ENCODE measurements at places on chromosomes 2 and 18.

DNA sequence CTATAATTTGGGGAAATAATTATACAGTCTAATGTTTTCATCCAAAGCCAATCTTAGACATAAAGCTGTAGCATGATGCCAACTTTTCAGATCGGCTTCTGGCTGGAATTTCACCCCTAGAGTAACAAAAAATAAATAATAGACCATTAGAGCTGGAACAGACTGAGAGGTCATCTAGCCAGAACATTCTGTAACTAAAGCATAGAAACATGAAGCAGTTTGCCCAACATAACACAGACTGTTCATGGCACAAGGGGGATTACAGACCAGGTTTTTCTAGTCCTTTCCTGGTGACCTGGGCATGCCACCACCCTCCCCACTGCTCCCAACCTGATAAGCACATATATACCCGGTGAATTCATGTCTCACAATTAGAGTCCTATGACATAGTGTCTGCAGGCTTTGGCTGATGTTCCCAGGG, 116.4 kb upstream of the PPP1CB start:
- H3K36me3 ChIP-seq = peaks cover 4% of the 10 kb centered on the region
- H3K27me3 ChIP-seq = peaks cover 2% of the 10 kb centered on the region
- peaks cover 6% of the 10 kb centered on the region for H3K4me1 ChIP-seq
- no peak overlapping the region for H3K27ac ChIP-seq
- no peak overlapping the region for H3K4me3 ChIP-seq
- no peak for DNase-seq

DNA sequence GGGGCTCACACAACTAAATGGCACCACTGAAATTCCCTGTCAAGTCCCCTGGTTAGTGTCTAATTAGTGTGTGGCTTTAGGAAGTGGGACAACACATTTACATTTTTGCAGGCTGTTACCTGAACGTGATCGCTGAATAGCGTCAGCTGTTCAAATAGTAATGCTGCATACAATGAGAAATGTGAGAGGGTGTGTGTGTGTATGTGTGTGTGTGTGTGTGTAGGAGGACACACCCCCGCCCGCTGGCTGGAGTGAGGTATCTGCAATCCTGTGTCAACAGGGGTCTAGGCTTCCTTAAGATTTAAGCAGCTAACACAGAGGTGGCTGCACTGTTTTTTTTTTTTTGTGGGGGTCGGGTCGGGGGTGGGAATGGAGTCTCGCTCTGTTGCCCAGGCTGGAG, 4.8 kb upstream of the LYPD6B start:
- H3K36me3 ChIP-seq = no peaks in the 10 kb centered on the region
- no peaks in the 10 kb centered on the region for H3K4me1 ChIP-seq
- peaks cover 5% of the 10 kb centered on the region for H3K27me3 ChIP-seq
- no peak overlapping the region for H3K27ac ChIP-seq
- DNase-seq = no peak

GRCh38 chr2:210224941-210225672, at the start of gene ACADL:
ACADL (minus strand) TSS chr2:210225447; CDS start chr2:210225263, 184 bp downstream.
- no peak within 1 kb of the TSS for H3K27ac ChIP-seq
- DNase-seq = peak; percentile 67
- peaks cover 6% of the 10 kb centered on the region for H3K27me3 ChIP-seq
- H3K4me1 ChIP-seq = no peaks in the 10 kb centered on the region

GRCh38 chr18:12271376-12272235, 17.4 kb downstream of the CIDEA start:
- H3K4me3 ChIP-seq = peak overlapping the region; percentile 63
- H3K27ac ChIP-seq = no peak overlapping the region
- peak; percentile 79 for DNase-seq
- H3K27me3 ChIP-seq = peaks cover 2% of the 10 kb centered on the region

DNA sequence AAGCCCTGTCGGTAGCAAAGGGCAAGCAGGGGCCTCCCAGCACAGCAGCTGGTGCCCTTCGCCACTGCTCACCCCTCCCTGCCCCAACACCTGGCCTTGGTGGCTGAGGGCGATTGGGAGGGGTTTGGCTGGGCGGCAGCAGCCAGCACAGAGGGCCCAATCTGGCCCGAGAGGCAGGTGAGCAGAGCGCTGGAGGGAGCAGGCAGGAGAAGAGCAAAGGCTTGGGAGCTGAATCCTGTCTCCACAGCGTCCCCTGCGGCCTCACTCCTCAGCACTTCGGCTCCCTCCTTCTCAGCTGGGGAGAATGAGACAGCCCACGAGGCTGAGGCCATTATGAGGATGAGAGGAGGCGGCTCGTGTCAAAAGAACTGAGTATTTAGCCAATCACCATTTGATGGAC, 74.9 kb upstream of the TAF1B start:
- DNase-seq = peak; percentile 75
- H3K4me1 ChIP-seq = peaks cover 48% of the 10 kb centered on the region
- H3K27me3 ChIP-seq = peaks cover 18% of the 10 kb centered on the region
- peak overlapping the region; percentile 52 for H3K27ac ChIP-seq

GRCh38 chr2:106044021-106044420, 150.1 kb downstream of the UXS1 start:
- H3K27ac ChIP-seq = peak overlapping the region; percentile 34
- DNase-seq = no peak
- H3K4me3 ChIP-seq = peak overlapping the region; percentile 20
- H3K4me1 ChIP-seq = peaks cover 34% of the 10 kb centered on the region

GRCh38 chr18:44062345-44062744, 618.3 kb upstream of the SETBP1 start:
- no peaks in the 10 kb centered on the region for H3K4me1 ChIP-seq
- no peaks in the 10 kb centered on the region for H3K27me3 ChIP-seq
- no peaks in the 10 kb centered on the region for H3K36me3 ChIP-seq
- no peak overlapping the region for H3K4me3 ChIP-seq
- DNase-seq = no peak

DNA sequence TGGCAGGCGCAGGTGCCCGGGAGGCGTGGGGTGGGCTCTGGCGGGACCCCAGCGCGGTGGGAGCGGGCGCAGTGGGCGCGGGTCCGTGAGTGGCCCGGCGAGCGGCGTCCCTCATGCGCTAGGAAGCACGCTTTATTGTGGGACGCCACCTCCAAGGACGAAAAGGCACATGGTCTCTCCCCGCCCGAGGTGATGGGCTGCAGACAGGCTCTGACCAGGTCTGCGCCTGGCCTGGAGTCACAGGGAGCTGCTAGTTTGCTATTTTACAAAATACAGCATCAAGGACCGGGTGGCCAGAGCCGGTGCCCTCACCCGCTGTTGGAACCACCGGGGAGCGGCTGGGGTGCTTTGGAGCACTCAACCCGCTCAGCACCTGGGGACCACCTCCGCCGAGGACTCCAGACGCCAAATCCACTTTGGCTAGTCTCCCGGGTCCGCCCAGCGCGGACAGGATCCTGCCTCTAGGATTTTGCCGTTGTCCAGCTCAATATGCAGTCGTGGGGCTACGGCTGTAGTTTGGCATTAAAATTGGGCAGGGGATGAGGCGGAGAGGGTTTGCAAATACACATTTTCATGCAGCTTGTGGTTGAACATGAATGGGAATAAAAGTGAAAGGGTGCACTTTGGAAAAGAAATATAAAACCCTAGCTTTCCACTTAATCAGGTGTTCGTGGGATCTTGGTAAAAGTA, 65.4 kb downstream of the LRRFIP1 start:
- peak; percentile 64 for DNase-seq
- peak overlapping the region; percentile 90 for H3K4me3 ChIP-seq
- H3K4me1 ChIP-seq = peaks cover 36% of the 10 kb centered on the region
- peak overlapping the region; percentile 52 for H3K27ac ChIP-seq
- peaks cover 2% of the 10 kb centered on the region for H3K27me3 ChIP-seq
- H3K36me3 ChIP-seq = no peaks in the 10 kb centered on the region

DNA sequence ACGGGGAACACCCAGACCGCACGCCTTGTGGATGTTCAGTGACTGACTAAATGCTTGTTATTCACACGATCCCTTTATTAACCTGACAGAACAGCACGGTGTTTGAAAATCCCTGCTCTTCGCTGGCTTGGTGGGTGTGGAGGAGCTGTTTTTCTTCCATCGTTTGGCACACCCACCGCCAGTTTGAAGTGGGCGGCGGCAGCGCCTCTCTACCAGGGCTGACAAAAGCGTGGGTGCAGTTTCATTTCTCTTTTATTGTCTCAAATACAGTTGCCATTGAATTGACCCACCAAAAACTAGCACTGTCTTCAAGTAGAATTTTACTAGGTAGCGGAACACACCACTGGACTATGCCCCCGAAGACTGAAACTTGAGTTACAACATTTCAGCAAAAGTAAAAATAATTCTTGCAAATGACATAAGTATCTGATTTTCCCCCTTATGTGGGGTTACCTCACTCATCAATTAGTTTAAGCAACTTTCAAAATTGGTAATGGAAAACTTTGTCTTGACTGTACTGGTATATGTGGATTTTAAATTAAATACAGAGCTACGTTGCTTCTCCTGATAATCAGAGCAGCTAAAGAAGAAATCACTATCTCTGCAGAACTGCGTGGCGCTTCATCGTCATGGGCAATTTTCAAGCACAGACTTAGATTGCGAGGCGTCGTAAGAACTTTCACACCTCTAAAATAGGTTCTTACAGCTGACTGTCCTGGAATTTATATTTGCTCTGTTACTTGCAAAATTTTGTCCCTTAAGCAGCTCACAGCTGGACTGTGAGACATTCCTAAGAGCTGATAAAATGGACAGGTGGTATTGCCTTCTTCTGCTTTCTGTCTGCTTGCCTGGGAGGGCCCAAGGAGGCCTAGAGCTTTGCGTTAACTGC, 60.9 kb downstream of the LDLRAD4 start:
- peaks cover 4% of the 10 kb centered on the region for H3K27me3 ChIP-seq
- H3K4me1 ChIP-seq = peaks cover 11% of the 10 kb centered on the region
- no peak overlapping the region for H3K27ac ChIP-seq
- no peak overlapping the region for H3K4me3 ChIP-seq
- no peak for DNase-seq
- peaks cover 6% of the 10 kb centered on the region for H3K36me3 ChIP-seq

DNA sequence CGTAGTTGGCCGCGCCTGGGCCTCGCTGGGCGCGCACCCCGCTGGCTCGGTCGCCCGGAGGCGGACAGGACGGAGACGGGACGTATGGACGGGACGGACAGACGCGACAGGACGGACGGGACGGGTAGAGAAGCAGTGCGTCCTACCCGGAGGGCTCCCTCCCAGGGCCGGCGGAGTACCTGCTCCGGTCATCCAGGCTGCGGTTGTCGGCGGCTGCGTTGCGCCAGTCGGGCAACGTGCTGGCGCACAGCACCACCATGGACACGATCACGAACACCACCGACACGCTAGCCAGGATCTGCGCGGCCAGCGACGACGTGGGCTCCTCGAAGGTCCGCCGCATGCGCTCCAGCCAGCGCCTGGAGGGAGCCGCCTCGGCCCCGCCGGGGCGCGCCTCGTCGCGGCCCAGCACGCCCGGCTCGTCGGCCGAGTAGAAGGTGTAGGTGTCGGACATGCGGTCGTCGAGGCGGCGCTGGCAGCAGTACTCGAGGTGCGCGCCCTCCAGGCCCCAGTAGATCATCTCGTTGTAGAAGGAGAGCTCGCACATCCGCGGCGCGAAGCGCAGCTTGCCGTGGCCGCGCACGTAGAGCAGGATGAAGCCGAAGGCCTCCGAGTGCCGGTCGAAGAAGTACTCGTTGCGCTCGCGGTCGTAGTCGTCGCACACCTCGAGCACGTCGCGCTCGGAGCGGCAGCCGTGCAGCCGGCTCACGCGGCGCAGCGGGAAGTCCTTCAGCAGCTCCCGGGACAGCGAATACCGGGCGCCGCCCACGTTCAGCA, 903 bp downstream of the KCNG3 start:
- peaks cover 2% of the 10 kb centered on the region for H3K4me1 ChIP-seq
- H3K27ac ChIP-seq = no peak overlapping the region
- peaks cover 13% of the 10 kb centered on the region for H3K27me3 ChIP-seq

DNA sequence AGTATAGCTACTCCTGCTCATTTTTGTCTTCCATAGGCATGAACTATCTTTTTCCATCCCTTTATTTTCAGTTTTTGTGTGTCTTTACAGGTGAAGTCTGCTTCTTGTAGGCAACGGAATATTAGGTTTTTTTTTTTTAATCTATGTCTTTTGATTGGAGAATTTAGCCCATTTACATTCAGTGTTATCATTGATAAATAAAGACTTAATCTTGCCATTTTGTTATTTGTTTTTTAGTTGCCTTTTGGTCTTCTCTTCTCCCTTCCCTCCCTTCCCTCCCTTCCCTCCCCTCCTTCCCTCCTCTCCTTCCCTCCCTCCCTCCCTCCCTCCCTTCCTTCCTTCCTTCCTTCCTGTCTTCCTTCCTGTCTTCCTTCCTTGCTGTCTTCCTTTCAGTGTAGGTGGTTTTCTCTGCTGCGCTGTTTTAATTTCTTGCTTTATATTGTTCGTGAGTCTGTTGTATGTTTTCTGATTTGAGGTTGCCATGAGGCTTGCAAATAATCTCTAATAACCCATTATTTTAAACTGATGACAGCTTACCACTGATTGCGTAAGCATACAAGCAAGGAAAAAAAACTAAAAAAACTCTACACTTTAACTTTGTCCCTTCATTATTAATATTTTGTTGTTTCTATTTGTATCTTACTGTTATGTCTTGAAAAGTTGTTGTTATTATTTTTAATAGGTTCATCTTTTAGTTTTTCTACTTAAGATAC, 353.8 kb downstream of the PARD3B start:
- no peak overlapping the region for H3K27ac ChIP-seq
- H3K36me3 ChIP-seq = peaks cover 4% of the 10 kb centered on the region
- no peaks in the 10 kb centered on the region for H3K4me1 ChIP-seq
- H3K4me3 ChIP-seq = no peak overlapping the region

- H3K4me1 ChIP-seq = peaks cover 28% of the 10 kb centered on the region
- no peak for DNase-seq
- H3K27me3 ChIP-seq = no peaks in the 10 kb centered on the region
- H3K36me3 ChIP-seq = no peaks in the 10 kb centered on the region
- peak overlapping the region; percentile 39 for H3K27ac ChIP-seq
Observed at GRCh38 chr18:32446780-32447179, 23.9 kb downstream of the GAREM1 start.

- DNase-seq = no peak
- no peak overlapping the region for H3K4me3 ChIP-seq
- no peaks in the 10 kb centered on the region for H3K4me1 ChIP-seq
- no peaks in the 10 kb centered on the region for H3K36me3 ChIP-seq
Observed at GRCh38 chr2:229725716-229726574, 11.6 kb upstream of the DNER start.

DNA sequence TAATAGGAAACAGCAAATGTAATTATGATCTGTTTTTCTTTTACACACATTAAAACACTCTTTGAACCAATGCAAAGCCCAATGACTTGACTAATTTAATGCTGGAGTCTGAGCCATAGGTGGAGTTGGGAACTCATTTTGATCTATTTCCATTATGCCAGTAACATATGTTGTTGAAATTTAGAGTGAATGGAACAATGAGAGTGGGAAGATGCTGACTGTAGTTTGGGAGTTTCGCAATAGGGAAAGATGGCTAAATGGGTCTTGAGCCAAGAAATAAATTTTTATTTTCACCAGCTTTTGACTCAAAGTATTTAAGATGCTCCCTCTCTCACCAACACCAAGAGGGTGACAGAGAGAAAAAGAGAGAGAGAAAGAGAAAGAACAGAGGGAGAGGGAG, 246.7 kb downstream of the DLGAP1 start:
- H3K27me3 ChIP-seq = peaks cover 2% of the 10 kb centered on the region
- no peak for DNase-seq
- H3K27ac ChIP-seq = no peak overlapping the region
- H3K4me3 ChIP-seq = no peak overlapping the region

GRCh38 chr2:67772216-67773170, 290.3 kb downstream of the C1D start:
- no peak for DNase-seq
- no peak overlapping the region for H3K4me3 ChIP-seq
- H3K36me3 ChIP-seq = no peaks in the 10 kb centered on the region
- peaks cover 2% of the 10 kb centered on the region for H3K27me3 ChIP-seq
- no peak overlapping the region for H3K27ac ChIP-seq
- H3K4me1 ChIP-seq = peaks cover 10% of the 10 kb centered on the region

Measured in glutamatergic neuron (in vitro differentiated cells).